ENCODE measurements at places on chromosomes 5 and 9. TPM values are rescaled to one million over a fixed set of nuclear protein-coding genes. Genes with fewer than 3 reads are reported as not detected.

MEGF10 gene
- total RNA-seq: not detected

TAF11L5 gene
- not detected for total RNA-seq

UBQLN1 gene
- total RNA-seq: 84.4 TPM

CMYA5 gene
- 0.30 TPM for total RNA-seq

ADAMTSL1 gene
- total RNA-seq: 39.1 TPM

PAEP gene
- total RNA-seq: not detected

EXOSC2 gene
- total RNA-seq: 37.6 TPM

LRRC19 gene
- not detected for total RNA-seq

CDC25C gene
- total RNA-seq: 29.4 TPM

RETREG1 gene
- 0.84 TPM for total RNA-seq

SHOC1 gene
- total RNA-seq: under 0.01 TPM

Measured in bronchus fibroblast of lung (primary cell).